ENCODE measurements at places on chromosomes 2 and 18.
A peak's percentile ranks its signal among the peaks of the same experiment; 100 is the strongest.

DNA sequence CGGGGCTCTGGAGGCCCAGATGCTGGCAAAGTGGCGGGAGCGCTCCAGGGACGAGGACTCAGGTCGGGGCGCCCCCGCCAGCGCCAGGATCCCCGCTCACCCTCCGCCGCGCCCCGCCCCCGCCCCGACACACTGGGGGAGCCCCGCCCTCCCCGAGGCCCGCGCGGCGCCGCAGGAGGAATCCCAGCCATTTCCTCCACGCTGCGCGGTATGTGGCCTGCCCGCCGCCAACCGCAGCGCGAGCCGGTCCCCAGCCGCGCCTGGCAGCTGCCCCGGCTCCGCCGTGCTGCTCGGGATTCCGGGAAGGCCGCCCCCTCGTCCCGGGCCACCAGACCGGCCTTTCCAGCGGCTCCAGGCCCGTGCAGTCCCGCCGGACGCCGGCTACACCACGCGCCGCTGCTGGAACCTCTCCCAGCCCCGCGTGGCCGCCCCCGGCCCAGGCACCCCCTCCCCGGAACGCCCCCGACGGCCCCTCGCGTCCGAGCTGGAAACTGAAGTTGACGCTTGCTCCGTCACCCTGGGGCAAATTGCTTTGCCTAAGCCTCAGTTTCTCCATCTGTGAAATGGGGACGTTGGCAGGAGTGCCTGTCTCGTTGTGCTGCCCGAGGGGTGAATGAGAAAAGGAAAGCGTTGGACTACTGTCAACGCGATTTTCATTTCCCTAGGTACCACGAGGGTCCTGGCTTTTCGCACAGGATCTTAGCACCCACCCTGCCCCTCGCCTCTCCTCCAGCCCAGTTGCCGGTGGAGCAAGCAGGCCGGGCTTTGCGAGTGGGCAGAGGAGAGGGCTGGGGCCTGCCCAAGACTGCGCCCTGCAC is 53.6 kb downstream of the PKDCC start:
- DNase-seq = peak; percentile 48

GRCh38 chr18:63131106-63131958 is 188.2 kb downstream of the BCL2 start:
- peak; percentile 27 for DNase-seq

- no peak for DNase-seq
Measured at GRCh38 chr2:100742277-100743254, 77.4 kb upstream of the NPAS2 start.

GRCh38 chr2:11811036-11811654 is 64.7 kb downstream of the LPIN1 start:
- DNase-seq = no peak

GRCh38 chr2:30371028-30371689 is 75.9 kb upstream of the LCLAT1 start:
- no peak for DNase-seq

DNA sequence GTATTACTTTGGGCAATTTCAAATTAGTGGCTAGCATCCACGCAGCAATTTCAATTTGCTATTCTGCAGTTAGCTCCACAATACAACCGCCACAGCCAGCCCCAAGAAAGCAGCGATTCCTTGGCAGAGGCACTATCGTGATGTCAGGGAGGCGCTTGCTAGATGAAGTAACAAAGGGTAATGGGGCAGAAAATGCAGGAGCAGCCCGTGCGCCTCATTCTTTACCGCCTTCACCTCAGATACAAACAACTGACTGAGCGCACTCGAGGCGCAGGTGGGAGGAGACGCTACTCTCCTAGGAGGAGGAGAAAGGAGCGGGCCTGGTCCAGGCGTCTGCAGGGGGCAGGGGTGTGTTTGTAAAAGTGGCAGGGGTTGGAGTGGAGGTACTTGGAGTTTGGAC is 76.9 kb upstream of the ASB18 start:
- DNase-seq = no peak

DNA sequence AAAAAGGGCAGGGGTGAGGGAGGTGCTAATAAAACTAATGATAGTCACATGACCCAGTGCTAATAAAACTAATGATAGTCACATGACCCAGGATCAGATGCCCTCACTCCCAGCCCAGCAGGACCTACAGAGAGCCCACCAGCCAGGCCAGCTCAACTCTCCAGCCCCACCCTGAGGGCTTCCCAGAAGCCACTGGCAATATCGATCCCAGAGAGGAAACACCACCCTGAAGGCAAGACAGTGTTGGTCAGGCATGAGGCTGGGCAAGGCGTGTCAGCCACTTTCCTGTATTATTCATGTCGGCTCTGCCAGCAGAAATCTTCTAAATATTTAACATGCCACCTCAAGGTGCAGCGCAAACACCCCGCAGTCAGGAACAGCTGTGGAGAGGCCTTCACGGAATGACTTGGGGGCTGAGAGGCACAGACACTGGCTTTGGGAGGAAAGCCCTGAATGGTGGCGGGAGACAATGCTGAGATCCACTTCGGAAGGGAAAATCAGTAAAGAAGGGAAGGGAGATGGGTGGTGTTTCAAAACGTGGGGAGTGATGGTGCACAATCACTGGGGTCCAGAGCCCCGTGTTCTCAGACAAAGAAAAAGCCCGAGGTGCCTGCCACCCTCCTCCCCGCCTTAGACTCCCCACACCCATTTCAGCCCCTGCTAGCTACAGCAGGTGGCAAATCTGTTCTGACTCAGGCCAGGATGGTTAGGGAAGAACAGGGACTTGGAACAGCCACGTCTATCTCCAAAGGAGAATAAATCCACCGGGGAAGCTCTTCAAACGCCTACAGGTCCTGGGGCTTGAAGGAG is 1.4 kb downstream of the REEP1 start:
- DNase-seq = no peak

- no peak for DNase-seq
Measured at GRCh38 chr2:112304298-112304941, 29.0 kb downstream of the ZC3H6 start.

DNA sequence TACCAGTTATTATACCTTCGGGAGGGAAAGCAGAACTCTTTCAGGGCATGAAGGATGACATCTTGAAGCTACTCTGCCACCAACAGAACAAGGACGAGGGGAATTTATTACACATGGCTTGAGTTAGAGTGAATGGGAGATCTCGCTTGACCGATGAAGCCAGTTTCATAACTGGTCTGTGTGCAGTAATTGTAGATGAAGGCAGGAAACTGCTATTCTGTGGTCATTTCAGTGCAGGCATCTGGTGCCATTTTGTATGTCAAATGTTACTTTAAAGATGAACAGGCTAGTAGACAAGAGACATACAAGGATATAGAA is 20.5 kb downstream of the GREB1 start:
- no peak for DNase-seq

GRCh38 chr18:36576339-36576738 is 252.5 kb downstream of the TPGS2 start:
- DNase-seq = no peak

GRCh38 chr2:152355409-152355831 is 20.4 kb downstream of the FMNL2 start:
- no peak for DNase-seq

DNA sequence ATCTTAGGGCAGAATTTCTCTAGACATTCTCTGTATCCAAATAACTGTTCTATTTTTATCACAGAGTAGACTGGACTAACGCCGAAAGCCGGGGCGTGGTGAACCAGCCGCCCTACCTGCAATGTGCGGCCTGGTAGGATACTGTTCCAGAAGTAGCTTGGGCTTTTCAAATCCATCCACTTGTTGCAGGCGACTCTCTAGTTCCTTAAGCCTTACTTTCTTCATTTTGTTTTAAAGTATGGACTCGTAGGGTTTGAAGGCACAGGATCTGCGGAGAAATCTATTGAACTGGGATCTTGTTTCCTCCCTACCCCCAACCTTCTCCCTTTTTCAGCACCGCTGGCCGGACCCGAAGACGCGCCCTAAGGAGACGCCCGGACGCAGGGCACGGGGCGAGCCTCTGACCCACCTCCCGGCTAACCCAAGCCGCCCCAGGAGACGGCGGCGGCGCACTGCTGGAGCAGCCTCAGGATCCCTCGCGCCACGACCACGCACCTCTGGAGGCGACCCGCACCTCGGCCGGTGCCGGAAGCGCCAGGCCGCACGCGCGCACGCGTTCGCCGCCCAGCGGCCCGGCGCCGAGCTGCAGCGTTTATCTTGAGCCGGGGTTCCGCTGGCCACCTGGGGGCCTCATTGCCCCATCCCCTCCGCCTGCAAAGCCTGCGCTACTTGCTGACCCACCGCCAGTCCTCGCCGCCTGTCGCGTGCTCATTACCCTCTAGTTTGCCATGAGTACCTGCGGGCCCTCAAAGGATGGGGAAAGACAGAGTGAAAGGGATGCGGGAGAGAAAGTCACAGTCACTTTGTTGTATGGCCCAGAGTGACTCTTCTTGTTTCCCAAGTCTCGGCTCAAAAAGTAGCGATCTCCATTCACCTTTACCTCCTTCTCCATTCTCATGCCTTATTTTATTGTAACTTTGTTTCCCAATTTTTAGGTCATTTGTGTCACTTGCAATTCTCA is at the start of gene METTL5:
TSS of gene METTL5 (minus strand) at position 533 of the 961 bp plus-strand sequence. CDS start at position 225, 308 bp downstream.
- peak; percentile 80 for DNase-seq

All from RWPE1 (cell line).